ENCODE measurements at places on chromosomes 6 and 20.

DNA sequence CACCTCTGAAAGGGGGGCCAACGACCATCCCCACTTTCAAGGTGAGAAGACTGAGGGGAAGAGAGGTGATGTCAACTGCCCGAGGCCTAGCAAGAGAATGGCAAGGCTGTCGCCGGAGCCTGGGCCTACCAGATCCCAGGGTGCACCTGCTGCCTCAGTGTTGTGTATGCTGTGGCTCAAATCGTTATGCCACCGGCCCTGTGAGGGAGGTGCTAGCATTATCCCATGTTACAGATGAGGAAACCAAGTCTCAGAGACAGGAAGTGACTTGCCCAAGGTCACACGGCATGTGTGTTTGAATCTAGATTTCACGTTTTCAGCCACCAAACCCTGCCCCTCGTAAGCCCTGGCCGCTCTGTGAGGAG, 152.5 kb downstream of the CEBPB start:
- DNase-seq, result no peak

DNA sequence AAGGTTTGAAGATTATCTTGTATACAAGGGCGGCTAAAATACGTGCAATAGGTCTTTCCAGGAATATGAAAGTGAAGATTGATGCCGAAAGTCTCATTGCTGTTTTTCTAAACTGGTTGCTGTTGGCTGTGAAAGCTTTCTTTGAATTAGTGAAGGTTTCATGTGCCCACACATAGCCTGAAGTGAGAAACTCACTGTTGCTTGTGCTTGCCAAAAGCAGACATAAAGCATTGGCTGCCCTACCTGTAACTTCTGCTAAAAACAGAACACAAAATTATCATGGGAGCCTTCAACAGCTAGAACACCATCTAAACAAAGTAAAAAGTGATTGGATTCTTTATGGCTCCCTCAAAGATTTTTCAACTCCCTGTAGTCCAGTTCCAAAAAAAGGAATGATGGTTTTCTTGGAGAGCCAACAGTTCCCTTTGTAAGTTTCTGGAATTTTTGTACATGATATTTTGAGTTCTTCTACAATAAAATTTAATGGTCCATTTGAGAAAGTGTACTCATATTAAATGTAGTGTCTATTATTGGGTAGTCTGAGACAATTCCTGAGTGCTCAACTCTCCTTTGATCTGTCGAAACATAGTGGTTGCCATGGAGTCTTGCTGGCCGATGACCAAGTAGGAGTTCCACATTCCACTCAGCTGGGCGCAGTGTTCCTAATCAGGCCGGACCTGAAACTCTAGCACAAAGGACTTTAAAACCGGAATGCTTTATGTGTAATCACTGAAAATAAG, 68.5 kb downstream of the PLEKHG1 start:
- no peak for DNase-seq

GRCh38 chr6:164401871-164402270, 907.5 kb downstream of the C6orf118 start:
- DNase-seq, result no peak

DNA sequence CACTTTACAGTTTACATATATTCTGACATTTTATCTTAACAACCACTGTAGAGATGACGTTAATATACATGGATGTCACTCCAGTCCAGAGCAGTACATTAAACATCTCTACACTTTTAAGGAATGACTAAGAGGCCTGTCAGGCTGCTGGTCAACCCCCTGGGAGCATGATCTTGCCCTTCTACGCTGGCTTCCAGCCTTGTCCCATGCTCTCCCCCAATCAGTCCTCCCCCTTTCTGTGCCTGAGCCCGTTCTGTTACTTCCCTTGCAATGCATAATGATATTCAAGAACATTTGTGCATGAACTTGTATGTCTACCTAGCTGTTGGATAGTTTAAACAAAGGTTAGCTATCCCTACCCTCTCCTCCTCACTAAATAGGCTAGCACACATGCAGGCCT, 40.5 kb upstream of the PLCB4 start:
- no peak for DNase-seq

DNA sequence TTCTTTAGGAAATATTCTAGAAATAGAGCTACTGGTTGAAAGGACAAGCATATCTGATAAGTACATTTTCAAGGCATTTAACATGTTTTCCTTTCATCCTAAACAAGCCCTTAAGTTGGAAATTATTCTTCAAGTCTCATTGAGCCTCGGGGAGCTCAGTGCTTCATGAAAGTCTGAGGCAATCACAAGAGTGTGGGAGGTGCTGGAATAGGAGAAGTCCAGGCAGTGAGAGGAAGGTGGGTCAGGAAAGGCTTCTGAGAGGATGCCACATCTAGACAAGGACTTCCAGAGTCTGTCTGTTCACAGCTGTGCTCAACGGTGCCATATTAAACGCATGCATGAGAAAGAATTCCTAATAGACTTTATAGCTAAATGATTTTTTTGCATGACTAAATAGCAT, 69.8 kb downstream of the CD83 start:
- DNase-seq, result no peak

DNA sequence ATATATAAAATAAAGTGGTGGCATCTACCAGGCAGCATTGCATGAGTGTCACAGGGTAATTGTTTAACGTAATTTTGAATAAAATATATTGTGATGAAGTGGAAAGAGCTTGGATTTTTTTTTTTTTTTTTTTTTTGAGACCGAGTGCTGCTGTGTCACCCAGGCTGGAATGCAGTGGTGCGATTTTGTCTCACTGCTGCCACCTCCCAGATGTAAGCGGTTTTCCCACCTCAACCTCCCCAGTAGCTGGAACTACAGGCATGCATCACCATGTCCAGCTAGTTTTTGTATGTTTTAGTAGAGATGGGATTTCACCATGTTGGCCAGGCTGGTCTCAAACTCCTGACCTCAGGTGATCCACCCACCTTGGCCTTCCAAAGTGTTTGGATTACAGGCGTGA, 81.1 kb upstream of the SMIM8 start:
- DNase-seq, result no peak

DNA sequence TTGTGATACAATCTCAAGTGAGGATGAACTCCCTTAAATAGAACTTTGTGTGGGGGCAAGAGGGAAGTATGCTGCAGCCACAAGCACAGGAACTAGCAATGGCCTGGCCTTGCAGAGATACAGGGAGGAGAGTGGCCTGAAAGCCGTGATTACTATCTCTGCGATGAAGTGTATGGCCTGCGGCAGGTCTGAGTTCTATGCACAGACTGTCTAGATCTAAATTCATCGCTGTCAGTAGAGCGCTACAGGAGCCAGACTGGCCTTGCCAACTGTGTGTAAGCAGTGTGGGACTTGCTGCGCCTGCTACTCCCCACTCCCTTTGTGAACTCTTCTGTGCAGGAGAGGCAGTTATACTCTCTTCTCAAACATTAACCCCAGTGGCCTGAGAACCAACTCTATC, 997.0 kb downstream of the GRIK2 start:
- no peak for DNase-seq

GRCh38 chr6:74277777-74278186, 581.8 kb downstream of the CD109 start:
- DNase-seq, result no peak

DNA sequence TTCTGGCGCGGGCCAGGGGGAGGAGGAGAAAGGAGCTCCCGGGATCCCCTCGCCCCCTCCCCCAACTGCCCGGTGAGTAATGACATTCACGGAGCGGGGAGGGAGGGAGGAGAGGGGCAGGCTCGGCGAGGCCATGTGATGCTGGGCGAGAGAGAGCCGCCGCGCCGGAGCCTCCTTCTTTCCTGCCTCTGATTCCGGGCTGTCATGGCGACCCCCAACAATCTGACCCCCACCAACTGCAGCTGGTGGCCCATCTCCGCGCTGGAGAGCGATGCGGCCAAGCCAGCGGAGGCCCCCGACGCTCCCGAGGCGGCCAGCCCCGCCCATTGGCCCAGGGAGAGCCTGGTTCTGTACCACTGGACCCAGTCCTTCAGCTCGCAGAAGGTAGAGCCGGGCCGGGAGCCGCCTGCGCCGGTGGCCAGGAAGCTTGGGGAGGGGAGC, at the start of gene GDAP1L1:
TSS of gene GDAP1L1 (plus strand) at position 178 of the 441 bp plus-strand sequence. CDS start at position 205, 27 bp downstream.
- DNase-seq, result no peak

- DNase-seq, result no peak
Observed at GRCh38 chr6:20479526-20479925, 54.7 kb upstream of the CDKAL1 start.

DNA sequence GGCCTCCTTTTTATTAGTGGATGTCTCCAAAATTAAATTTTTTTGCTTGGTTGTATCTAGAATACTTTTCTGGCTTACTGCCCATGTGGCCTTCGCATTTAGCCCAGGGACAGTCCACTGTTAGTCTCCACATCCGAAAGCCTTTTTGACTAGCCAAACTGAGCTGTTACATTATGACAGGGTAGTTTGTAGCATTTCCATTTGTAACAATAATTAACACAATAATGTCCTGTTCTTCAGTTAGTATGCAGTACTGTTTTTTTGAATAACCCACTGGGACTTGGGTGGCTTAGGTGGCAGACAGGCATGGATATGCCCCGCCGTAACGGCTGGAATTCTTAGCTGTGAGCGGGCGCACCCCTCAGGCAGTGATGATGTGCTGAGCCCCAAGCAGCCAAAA, 12.7 kb upstream of the BTN3A2 start:
- DNase-seq, result no peak

- DNase-seq, result no peak
Observed at GRCh38 chr20:24968278-24968800, 19.3 kb downstream of the CST7 start.

DNA sequence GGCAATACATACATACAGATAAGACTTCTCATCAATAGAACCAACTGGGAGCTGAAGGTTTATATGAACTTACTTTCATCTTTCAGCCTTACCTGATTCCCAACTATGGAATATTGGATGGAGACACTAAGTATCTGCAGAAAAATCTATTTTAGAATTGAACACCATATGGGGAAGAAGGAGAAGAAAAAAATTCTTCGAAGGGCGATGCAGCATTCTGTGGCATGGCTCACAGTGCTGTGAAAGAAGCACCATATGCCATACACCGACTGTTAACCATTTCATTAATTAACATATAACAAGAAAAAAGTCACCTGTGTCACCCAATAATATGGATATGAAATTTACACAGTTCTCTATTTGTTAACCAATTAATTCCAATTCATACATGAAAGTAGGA, 1374.4 kb upstream of the MAP3K7 start:
- DNase-seq, result no peak

- DNase-seq, result no peak
Observed at GRCh38 chr20:60054716-60055634, 96.8 kb downstream of the CDH26 start.

DNA sequence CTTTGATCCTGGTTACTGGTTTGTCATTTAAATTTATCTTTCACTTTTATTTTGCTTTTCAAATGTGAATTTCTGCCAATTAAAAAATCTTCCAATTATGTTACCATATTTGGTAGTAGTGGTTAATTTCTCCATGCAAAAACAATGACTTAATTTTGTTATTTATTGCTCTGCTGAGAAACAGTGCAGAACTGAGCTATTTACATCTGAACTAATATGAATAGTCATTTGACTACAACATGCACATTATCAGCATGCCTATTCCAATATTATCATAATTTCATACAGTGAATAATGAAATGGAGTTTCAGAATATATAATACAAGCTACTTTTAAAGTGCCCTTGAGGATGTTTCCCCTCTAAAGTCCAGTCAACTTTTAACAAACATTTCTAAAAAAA, 517 bp downstream of the PLN start:
- no peak for DNase-seq

GRCh38 chr6:82861121-82861520, 204.5 kb downstream of the UBE3D start:
- no peak for DNase-seq

DNA sequence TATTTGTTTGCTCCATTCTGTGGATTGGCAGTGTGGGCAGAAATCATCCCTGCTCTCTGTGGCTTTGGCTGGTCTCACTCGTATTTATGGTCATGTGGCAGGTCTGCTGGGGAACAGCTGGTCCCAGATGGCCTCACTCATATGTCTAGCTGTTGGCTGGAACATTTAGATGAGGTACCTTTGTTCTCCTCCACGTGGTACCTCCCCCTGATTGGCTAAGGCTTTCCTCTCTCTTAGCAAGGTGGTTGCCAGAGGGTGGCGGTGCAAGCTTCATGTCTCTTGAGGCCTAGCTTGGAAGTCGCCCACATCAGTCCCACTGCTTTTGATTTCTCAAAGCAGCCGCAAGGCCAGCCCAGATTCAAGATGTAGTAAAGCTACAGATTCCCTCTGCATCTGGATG, 348.5 kb upstream of the BTBD3 start:
- no peak for DNase-seq

GRCh38 chr6:39886871-39887270, 47.4 kb downstream of the MOCS1 start:
- DNase-seq, result no peak

- DNase-seq, result no peak
Observed at GRCh38 chr6:2554651-2555260, 196.0 kb downstream of the MYLK4 start.

DNA sequence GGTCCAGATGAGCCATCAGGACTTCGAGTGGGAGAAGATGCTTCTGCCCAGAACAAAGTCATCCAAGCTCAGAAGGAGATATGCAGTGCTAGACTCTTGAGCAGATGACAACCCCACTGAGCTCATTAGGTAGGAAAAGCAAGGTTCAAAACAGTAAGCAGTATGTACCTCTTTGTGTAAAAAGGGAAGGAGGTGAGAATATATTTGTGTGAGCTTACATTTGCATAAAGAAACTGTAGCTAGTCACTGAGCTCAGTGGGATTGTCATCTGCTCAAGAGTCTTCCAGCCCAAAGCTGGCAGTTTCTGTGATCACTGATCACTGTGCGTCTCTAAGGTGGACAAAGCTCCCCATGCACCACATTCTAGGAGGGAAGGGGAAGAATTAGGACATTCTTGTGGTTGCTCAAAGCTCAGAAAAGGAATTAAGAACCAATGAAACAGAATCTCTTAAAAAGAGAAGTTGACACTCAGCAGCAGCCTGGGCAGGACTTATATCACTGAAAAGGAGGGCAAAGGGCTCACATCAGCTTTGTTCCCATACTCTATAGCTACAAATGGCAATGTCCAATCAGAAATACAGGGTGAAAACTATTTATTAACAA, 90.0 kb upstream of the MAFB start:
- no peak for DNase-seq

- DNase-seq, result no peak
Observed at GRCh38 chr6:79557673-79558467, 20.6 kb upstream of the LCA5 start.

- DNase-seq, result no peak
Observed at GRCh38 chr6:158633127-158633526, 11.4 kb downstream of the DYNLT1 start.

GRCh38 chr20:37243937-37244571, 17.6 kb downstream of the GHRH start:
- no peak for DNase-seq

All from activated CD8-positive, alpha-beta T cell treated with anti-CD3 and anti-CD28 coated beads for 36 hours (primary cell).